ENCODE measurements at places on chromosomes 3 and 15.

GRCh38 chr15:49843725-49844124, 222.9 kb downstream of the DTWD1 start:
- no peak for DNase-seq

DNA sequence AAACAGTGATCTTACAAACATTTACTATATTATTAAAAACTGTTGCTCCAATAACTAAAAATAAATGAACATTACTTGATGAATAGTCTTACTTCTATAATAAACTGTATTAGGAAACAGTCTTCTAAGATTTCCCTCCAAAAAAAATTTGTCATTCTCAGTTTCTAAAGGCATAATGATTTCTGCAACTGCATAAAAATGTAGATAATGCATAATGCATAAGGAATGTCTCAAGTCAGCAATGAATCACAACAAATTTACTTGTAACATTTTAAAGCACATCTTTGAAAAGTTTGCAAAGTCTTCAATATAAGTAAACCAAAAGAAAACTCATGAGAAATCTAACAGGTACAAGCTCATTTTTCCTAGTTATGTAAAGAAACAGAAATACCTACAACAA, 113.5 kb downstream of the VPS13C start:
- DNase-seq: no peak

GRCh38 chr15:88938802-88939485, 25.8 kb upstream of the MFGE8 start:
- DNase-seq: no peak

DNA sequence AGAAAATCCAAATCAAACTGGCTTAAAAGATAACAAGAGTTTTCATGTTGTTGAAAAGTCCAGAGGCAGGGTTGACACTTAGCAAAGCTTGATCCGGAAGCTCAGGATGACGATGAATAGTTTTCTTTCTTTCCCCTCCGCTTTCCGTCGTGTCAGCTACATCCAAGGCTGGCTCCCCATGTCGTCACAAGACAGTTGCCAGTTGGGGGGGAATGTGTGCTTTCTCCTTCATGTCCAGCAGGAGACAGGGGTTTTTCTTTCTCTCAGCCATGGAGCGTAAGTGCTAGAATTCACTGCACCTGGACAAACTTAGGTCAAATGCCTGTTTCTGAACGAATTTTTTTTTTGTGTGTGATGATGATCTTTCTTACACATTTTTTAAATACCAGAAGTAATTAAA, 273.8 kb upstream of the RGMA start:
- DNase-seq: no peak

GRCh38 chr3:173584838-173585831, 187.6 kb downstream of the NLGN1 start:
- no peak for DNase-seq

DNA sequence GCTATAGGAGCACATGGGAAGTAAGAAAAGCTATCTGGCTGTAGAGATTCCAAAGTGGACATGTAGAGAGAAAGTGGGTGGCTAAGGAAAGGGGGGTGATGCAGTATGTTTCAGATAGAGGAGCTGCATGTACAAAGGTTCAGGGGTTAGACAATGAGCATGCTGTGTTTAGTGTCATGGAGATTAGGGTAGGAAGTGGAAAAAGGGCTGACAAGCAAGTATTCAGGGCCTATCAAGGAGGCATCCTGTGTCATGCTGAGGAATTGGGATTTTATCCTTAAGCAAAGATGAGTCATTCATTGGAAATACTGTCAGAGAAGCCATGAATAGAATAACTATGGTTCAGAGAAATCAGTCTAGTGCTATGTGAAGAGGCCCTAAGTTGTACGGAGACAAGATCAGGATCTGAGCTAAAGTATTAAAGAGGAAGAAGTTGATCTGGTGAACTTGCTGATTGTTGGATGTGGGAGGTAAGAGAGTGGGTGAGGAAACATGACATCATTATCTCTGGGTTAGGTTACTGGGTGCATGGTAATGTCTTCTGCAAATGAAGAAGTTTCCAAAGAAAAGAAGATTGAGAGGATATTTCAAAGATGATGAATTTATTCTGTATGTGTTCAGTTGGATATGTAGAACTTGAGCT, 176.7 kb upstream of the GOLIM4 start:
- no peak for DNase-seq

DNA sequence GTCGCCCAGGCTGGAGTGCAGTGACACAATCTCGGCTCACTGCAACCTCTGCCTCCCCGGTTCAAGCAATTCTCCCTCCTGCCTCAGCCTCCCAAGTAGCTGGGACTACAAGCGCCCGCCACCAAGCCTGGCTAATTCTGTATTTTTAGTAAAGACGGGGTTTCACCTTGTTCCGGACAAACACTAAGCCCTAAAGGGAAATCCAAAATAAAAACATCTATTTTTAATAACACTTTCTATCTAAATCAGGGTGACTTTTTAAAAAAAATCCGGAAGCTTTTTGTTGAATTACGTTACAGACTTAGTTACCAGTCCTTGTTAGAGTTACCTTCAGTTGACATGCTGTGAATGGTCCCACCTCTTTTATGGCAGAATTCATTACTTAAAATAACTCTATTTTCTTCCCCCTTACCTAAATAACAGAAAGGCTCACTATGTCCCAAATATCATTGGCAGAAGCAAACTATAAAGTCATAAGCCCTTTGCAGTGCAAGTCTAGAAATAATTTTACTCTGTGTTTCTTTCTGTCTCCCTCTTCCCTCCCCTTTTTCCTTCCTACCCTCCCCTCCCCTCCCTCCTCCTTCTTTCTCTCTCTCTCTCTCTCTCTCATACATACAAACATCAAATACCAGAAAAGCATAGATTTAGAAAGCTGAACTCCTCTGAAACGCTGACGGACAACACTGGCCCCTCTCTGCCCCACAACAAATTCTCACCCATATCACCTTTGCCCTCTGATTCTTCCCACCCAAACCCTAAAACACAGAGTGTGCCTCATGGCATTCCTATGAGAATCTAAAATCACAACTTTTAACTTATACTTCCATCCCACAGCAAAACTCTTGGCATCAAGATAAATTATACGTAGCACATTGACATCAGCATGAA, 18.3 kb downstream of the THBS1 start:
- DNase-seq: no peak
